ENCODE measurements at places on chromosomes 6 and 20.

DNA sequence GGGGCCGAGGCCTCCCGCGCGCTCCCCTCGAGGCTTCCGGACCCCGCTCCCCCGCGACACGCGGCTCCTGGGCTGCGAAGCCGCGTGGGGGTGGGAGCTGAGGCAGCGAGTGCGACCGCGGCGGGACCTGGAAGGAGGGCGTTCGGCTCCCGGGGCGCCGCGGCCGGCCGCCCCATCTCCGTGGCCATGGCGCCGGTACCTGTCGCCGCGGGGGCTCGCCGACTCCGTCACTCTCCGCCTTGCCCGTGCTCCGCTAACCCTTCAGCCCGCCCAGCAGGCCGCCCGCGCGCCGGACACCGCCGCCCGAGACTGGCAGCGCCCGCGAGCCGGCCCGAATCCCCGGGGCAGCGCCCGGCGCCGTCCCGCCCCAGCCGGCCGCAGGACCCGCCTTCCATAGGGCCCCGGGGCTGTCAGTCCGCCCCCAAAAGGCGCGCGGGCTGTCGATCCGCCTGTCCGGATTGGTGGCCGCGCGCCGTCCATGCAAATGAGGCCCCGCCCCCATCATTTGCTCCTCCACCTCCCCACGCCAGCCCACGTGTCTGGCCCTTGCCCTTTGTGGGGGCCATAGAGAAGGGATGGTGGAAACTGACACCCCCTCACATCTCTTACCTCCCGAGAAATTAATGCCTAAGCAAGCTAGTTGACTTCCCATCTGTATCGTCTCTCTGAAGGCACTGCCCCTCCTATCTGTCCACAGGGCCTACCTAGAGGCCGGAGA lies at the start of gene FKBP5:
FKBP5 (minus strand) TSS at position 311 of the 718 bp plus-strand sequence. CDS start 46,091 bp downstream, outside the sequence.
- DNase-seq = peak; percentile 84

- no peak for DNase-seq
Observed at GRCh38 chr6:82397962-82398692, 34.5 kb downstream of the TPBG start.

DNA sequence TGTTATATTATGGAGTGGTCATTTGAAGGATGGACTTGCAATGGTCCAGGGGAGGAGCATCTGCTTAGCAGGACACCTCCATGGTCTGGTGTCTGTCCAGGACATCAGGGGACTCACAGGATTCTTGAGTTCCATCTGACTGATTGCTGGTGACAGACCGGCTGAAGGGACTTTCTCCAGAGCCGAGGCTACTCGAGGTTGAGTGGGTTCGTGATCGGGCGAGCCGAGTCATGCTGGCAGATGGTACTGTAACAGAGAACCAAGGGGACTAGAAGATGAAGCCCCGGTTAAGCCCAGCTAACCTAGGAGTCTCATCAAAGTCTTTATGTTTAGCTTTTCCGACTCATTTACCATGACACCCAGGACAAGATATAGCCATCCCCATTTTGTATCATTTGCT lies 7.5 kb upstream of the SLA2 start:
- no peak for DNase-seq

DNA sequence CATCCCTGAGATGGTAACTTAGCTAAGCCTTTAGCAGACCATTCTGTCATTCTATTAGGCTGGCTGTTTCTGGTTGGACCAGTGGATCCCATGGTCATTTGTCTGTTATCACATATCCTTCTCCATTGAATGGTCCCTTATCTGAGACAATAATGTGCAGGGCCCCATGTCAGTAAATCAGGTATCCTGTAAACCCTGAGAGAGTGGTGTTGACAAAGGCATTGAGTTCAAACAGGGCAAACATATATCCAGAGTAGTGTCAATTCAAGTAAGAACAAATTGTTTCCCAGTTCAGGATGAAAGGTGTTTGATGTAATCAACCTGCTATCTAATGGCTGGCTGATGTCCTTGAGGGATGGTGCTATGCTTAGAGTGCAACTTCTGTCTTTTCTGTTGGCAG lies 126.2 kb downstream of the LINC00237 start:
- no peak for DNase-seq

- DNase-seq = no peak
Observed at GRCh38 chr6:164022632-164023031, 608.1 kb downstream of the QKI start.

GRCh38 chr6:56899311-56899710 lies 55.6 kb upstream of the BEND6 start:
- DNase-seq = no peak

GRCh38 chr6:22550971-22551670 lies 18.2 kb upstream of the HDGFL1 start:
- no peak for DNase-seq
